Anterior cingulate cortex (tissue), 58 donors: ENCODE measurements at places on chromosomes 3 and 15.

GRCh38 chr3:20140881-20141280 is 45.1 kb downstream of the SGO1 start:
- no peak for DNase-seq

DNA sequence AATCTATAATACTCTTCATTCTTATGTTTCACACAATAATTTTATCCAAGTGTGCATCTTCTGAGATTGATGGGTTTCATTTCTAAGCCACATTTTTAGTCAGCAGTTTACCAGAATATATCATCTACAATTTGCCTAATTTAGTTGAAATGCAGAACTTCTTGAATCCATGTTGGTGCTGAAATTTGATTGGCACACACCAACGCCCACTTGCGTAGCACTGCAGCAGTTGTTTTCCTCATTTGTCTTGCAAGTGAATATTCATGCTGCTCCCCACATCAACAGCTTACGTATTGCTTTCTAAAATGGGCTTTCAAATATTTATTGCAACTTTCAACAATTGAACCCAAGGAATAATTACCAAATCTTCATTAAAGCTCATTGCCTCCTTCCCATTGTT is 87.8 kb upstream of the CTDSPL start:
- no peak for DNase-seq

DNA sequence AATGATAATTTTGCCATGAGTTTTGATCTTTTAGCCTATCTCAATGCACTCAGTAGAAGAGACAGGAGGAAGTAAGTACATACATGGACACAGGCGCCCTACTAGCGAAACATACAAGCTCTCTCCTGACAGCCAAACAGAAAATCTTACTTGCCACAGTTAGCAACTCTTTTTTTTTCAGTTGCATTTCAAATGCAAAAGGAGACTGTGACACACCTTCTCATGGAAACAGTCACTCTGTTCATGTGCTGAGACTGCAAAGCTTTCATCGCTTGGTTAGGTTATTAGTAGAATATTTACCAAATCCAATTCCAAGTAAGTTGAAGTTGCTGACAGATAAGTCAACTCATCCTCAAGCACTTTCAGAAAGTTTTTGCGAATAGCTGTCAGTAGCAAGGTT is 223.3 kb downstream of the FOXP1 start:
- no peak for DNase-seq

- no peak for DNase-seq
These were observed 10.3 kb upstream of the ZBED2 start for GRCh38 chr3:111605493-111605892.
